ENCODE measurements at places on chromosomes 1 and 21.

GRCh38 chr1:111571987-111572386 is 47.6 kb upstream of the RAP1A start:
- DNase-seq: no peak

GRCh38 chr1:242425232-242425631 is 99.3 kb downstream of the PLD5 start:
- no peak for DNase-seq

- peak; percentile 93 for DNase-seq
These were observed 23.1 kb upstream of the CNN3 start for GRCh38 chr1:94949681-94950661.

- DNase-seq: no peak
These were observed 22.9 kb downstream of the SMAP2 start for GRCh38 chr1:40396420-40396819.

DNA sequence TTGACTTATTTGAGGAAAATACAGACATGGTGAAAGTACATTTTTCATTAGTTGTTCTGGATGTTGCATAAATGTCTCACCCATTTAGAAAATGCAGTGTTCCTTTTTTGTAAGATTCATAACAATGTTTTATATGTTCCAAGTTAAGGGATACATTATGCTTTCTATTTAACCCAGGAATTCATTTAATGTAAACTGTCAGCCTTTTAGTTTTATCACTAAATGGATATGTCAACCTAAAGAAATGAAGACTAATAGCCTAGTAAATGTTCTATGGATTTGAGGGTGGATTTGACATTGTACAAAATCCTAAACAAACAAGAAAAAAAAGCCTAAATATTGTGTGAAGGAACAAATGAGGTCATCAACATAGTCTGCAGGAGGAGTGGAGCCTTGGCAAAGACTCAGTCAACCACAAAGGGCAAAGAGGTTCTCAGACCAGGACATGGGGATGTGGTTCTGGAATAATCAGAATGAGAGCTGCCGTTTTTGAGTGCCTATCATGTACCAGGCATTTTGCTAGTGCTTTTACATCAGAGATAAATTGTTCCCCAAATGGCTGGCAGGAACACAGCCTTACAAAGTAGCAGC is 8.8 kb upstream of the INSL5 start:
- no peak for DNase-seq

DNA sequence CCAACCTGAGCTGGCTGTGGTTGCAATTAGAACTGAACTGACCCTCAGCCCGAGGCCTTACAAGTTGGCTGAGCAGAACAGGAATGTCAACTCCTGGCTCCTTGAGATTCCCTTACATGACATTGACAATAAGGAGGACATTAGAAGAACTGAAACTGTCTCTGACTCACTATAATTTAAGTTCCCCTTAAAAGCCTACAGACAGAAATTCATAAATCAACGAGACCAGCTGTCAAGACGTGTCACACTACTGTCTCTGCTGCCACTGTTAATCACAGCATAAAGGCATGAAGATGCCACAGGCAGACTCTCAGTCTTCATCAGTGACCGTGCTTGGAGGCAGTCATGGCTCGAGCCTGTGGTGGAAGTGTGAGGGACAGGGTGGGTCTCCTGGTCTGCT is 168.8 kb downstream of the GABPA start:
- DNase-seq: no peak

GRCh38 chr1:44346184-44346583 is 8.9 kb downstream of the ERI3 start:
- DNase-seq: no peak

DNA sequence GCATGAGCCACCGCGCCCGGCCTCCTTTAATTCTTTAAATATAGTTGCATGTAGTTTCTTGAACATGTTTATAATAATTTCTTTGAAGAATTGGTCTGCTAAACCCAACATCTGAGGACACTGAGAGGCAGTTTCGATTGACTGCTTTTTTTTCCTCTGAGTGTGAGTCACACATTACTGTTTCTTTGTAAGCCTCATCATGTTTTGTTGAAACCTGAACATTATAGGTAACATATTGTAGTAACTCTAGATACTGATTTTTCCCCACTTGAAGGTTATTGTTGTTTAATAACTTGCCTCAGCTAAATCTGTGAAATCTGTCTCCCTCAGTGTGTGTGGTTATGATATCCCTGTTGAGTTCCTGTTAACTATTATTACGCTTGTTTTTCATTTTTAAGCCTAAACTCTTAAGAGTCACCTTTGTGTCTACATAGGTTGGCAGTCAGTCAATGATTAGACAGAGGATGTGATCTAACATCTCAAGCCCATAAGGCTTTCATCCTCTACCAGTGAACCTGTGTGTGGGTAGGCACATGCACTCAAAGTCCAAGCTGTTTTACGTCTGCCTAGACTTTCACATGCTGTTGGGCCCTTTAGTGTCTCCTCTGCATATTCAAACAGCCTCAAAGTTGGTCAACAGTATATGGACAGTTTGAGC is 155.5 kb downstream of the KCNH1 start:
- DNase-seq: no peak

GRCh38 chr1:149916193-149916897 is 1.3 kb downstream of the SV2A start:
- no peak for DNase-seq

DNA sequence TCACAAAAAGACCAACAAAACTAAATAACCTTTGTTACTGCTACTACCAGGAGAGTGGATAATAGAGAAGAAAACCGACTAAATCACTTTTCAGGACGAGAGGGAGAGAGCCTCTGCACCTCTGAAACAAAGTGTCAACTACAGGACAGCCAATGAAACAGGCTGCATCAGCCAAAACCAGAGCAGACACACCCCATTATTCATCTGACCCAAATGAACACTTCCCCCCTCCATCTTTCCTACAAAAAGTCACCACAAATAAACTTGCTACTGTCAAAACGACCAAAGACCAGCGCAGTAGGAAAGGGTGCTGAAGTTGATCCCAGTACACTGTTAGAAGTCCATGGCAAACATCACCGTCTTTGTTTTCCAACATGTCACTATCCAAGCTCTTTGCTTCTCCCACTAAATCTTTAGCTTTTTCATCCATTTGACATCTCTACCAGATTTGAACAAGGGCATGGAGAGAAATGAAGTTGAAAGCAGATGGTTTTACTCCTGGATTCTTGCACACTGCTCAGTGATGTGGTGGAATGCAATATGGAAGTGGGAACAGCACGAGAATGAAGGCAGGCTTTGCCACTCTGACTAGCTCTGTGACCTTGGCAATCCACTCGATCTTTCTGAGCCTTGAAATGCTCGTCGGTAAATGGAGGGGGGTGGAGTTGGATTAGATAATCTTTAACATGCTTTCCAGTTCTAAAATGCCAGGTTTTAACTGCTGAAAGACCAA is 20.5 kb downstream of the DSTYK start:
- DNase-seq: no peak

GRCh38 chr1:42453386-42453785 is 2.4 kb downstream of the ZMYND12 start:
- no peak for DNase-seq

DNA sequence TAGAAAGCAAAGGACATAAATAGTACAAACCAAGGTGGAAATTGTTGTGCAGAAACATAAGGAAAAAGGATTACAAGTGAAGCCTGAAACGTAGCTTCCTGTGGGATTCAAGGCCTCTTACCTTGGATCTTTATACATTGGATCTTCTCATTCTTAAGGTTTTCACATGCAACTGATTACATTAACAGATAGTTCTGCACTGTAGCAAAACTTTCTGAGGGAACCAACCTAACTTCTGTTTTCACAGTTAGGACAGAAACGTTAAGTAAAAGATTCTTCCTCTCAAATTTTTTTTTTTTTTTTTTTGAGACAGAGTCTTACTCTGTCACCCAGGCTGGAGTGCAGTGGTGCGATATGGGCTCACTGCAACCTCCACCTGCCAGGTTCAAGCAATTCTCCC is 7.8 kb upstream of the TM2D1 start:
- DNase-seq: no peak

DNA sequence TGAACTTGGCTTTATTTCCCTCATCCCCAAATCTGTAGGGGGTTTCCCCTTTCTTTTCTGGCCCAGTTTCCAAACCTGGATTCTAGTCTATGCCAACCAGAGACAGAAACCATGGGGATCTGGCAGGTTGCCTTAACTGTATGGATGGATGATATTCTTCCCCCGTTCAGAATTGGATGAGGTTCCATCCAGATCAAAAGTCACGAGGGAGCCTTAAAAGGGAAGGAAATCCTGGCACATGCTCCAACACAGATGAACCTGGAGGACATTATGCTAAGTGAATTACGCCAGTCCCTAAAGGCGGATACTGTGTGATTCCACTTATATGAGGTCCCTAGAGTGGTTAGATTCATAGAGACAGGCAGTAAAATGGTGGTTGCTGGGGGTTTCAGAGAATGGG is 124.4 kb downstream of the HUNK start:
- DNase-seq: no peak

- DNase-seq: no peak
These were observed 853 bp downstream of the USP16 start for GRCh38 chr21:29025328-29025713.

DNA sequence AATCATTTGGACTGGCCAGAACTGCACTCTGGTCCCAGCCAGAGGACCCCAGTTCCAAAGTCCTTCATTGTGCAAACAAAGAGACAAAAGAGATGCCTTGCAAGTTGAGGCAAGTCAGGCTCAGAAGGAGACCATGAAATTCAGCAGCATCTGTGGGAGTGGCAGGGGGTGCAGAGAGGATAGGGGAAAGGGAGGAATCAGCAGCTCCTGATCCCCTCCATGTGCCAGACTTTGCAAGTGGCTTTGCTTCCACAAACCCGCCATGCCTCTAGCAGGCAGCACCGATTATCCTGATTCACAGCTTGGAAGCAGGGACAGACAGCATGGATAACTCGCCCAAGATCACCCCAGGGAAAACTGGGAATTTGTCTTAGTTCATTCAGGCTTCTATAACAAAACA is 2.1 kb upstream of the CAPN9 start:
- DNase-seq: no peak

DNA sequence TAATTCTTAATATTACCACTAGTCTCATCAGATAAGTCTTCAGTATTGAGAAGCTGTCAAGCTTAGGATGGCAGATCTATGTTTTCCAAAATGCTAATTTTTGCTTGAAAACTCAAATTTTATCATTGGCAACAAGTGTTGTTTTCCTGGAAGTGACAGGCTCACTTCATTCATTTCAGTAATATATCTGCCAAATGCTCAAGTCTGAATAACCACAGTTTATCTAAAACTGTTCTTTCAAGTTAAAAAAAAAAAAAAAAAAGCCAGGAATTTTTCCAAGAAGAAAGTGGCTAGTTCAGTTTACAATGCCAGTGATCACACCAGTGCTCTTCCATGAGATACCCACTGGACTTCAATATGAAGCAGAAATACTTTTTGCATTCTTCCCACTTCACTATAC is 20.6 kb downstream of the SMYD2 start:
- DNase-seq: no peak

DNA sequence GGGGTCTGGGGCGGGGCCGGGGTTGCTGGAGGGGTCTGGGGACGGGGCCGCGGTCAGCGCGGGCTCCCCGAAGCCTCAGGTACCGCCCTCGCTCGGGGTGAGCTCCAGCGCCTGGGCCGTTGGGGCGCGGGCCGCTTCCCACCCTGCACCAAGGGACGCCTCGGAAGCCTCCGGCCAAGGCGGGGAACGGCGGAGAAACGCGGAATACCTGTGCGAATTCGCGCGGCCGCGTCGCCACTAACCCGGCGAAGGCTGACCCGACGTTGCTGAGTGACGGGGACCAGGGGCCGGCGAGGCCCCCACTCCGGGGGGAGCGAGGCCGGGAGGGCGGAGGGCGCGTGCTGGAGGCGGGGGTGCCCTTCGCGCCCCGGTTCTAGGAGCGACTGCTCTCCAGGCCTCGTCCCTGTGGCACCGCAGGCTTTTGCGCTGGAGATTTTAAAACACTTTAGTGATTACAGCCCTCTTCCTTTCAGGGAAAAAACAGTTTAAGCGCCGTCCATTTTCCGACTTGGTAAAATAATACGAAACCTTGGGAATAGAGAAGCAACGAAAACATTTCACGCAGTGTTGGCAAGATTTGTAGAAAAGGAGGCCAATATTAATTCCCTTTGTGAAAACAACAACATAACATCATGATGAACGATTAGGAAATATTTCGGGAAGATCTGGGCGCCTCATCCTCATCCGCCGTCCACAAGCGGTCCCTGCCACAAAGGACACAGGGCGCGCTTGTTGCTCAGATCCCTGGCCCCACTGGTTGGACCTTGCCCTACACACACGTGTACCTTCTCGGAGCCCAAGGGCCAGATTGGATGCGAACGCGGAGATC is 971 bp upstream of the GNG4 start:
- DNase-seq: no peak

- DNase-seq: no peak
These were observed 136.0 kb upstream of the CYYR1 start for GRCh38 chr21:26709090-26709489.

- peak; percentile 50 for DNase-seq
These were observed 1.9 kb downstream of the MANEAL start for GRCh38 chr1:37795340-37796125.

GRCh38 chr1:46543382-46543760 is 8.1 kb downstream of the KNCN start:
- no peak for DNase-seq

DNA sequence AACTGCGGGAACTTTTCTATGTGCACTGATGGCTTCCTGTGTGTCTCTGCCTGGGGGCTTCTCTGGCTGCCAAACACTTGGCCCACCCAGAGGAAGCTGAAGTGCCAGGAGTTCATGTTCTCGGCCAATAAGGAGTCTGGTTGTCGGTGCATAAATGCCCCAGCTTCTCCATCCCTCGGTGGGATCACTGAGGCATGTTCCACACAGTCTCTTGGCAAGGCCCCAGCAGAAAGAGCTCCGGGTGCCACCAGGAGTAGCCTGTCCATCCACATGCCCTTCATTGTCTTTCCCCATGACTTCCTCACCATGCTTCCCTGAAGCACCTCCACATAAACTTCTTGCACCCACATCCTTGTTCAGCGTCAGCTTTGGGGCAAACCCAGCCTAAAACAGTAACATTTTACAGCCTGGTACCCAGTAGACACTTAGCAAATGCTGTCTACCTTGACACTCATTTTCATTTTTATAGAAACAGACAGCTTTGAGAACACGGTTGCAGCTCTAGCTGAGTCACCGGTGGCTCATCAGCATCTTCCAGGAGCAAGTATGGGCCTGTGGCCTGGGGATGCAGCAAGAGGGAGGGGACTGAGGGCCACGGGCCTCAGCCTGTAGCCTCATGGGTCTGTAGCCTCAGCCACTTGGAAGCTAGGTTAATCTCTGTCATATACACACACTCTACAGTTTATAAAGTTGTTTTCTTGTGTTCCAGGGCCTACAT is 14.8 kb upstream of the CDCP2 start:
- DNase-seq: no peak

- DNase-seq: no peak
These were observed 32.8 kb upstream of the ZNF281 start for GRCh38 chr1:200442537-200443156.

- DNase-seq: no peak
These were observed 11.4 kb upstream of the MTARC1 start for GRCh38 chr1:220775240-220775853.

- peak; percentile 39 for DNase-seq
These were observed 85.2 kb upstream of the TRABD2B start for GRCh38 chr1:48082271-48082962.

- peak; percentile 47 for DNase-seq
These were observed 11.4 kb downstream of the SDE2 start for GRCh38 chr1:225987491-225988316.

- no peak for DNase-seq
These were observed 9.4 kb downstream of the USP16 start for GRCh38 chr21:29033871-29034270.
